GM23338 (cell line): ENCODE measurements at places on chromosomes 3 and 15. TPM values are rescaled to one million over a fixed set of nuclear protein-coding genes. Genes with fewer than 3 reads are reported as not detected.

DNA sequence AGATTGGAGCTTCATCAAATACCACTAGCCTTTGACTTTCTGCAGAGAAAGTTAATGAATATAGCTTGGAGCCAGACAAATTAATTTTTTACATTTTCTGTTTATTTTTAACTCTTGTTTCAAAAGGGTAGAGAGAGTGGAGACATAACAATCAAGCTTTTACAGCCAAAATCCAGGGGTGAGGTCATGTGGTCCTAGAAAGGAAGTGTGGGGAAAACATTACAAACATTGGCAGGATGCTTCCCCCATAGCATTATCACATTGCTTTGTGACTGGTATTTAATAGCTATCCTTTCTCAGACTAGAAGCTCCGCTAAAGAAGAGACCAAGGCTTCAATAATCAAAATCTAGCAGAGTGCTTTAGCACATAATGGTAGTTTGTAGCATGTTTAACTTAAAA, 46.4 kb upstream of the PHLDB2 start:
- DNase-seq, result no peak

DNA sequence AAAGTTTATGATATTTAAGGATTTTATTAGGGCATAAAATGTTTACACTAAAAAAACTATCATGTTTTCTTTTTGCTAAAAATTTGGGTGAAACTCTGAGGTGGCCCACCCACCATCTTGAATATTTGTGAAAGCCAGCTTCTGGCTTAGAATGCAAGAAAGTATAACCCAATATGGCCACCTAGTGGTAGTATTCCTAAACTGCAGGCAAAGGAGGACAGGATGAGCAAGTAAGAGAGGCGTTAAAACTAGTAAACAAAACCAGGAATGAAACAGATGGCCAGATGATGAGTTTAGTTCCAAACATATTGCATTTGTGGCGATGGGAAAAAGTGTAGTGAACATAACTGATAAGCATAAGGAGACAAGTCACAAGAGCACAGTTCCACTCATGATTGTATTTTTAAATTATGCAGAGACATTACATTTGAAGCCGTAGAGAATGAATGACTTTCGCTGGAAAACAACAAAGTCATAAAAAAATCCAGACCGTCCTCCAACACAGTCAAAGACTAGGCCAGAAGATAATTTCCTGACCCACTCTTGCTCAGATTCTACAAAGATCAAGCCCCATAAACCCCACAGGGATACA, 103.3 kb upstream of the PRTG start:
- DNase-seq, result peak; percentile 89

DNA sequence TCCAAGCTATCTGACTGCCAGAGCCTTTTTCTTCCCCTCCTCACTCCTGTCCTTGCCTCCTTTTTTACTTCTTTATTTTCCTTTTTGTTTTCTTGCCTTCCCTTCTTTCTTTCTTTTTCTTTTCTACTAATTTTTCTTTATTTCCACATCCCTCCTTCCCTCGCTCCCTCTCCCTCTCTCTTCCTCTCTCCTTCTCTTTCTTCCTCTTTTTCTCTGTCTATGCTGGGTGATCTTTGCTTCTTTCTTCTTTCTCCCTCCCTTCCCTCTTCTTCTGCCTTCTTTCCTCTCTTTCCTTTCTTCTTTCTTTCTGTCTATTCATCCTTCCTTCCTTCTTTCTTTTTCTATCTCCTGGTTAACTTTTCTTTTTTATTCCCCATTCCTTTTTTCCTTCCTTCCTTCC, 564.8 kb downstream of the NSUN3 start:
- DNase-seq, result no peak

DNA sequence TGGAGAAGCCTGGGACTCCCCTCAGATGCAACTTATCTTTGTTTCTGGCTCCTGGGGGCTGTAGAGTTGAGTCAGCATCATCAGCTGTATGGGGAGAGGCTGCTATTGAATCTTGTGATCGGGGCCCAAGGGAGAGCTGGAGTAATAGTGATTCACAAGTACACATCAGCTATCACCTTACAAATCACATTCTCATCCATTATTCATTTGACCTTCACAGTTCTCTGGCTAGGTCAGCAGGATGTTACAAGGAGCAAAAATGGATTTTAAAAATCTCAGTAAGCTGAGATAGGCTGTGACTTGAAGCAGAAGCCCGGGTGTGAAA, 175.0 kb downstream of the OPA1 start:
- DNase-seq, result no peak

DNA sequence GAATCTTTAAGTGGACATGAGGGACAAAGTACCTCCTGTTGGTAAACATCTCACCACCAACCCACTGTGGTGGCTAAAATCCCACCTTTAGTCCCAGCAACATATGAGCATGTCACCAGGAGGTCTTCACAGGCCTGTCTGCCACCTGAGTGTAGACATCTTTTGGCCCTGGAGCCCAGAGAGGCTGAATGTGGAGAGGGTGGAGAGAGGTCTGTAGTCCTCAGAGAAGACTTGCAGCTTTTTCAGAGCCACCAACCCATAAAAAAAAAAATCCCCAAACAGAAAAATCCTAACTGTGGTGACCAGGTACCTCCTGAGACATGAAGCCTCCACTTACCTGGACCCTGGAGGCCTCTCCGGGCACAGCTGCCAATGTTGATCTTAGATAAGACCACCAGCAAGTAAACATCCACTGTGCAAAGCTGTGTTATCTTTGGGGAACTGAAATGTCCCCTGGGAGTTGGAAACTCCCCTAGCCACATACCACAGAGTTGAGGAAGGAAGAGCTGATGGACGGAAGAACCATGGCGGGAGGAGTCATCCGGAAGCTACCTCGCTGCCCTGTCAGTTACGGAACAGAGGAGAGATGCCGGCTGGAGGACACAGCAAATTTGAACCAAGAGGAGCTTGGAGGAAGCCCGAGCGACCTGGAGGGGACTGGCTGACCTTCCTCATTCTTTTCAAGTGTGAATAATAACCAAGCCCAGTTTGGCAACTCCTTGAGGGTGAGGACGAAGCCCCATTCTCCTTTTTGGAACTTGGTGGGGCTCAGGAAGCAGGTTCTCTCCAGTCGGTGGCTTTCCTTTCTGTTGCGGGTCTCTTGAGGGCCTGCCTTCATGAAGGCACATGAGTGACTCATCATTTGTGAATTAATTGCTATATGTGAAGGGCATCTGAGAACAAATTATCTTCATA, at the start of gene GHRL:
GHRL (minus strand) TSS at position 443 of the 915 bp plus-strand sequence. CDS start 2,767 bp downstream, outside the sequence.
- no peak for DNase-seq

DNA sequence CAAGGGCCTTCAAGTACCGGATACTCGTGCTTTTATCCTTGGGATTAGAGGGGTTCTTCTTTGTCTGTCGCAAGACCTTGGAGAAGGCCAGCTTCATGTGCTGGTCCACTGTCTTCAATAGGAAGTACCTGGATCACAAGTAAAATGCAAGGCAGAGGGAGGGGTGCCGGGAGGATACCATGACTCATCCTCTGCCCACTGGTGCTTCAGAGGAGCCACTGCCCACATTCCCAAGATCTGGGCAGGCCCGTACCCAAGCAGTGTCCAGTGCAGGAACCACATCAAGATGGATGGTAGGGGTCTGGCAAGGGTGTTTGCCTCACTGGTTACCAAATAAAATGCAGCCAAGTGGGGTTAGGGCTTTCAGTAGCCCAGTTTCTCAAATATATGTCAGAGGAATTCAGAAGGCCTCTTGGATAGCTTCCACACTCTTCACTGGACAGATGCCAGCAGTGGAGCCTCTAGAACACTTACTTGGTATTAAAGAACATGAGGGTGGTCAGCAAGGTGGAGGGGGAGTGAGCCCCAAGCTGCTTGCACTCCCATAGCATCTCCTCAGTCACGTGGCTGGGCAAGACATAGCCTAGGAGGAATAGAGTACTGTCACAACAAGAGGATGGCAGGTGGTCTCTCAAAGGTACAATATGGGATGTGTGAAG, 3.6 kb upstream of the IMPDH2 start:
- no peak for DNase-seq

DNA sequence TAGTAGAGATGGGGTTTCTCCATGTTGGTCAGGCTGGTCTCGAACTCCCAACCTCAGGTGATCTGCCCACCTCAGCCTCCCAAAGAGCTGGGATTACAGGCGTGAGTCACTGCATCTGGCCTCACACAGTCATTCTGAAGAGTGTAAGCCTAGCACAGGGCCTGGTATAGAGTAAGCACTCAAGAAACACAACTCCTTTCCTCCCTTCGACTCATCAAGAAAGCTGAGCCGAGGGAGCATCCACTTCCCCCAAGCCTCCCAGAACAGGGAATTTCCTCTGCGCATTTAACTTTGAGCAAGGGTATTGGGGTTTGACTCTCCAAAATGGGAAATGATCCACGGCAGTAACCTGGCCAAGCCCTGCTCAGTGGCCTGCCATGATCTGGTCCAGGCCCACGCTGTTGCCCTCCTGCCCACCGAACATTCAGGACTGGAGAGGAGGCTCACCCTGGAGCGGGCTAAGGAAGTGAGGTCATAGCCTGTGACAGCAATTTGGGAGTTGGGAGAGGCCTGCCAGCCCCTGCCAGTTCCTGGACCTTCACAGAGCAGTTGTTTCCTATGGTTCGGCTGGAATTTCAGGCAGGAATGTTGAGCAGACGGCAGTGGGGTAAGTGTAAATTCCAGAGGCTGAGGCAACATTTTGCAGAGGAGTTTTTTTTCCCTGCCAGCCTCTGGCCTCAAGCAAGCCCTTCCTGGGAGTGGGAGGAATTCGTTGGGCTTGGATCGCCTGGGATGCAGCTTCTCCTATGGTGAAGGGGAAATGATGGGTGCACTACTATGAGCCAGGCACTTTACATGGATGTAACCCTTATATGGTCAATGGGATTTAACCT, 21.2 kb upstream of the SMAD3 start:
- DNase-seq, result peak; percentile 87

GRCh38 chr3:9909221-9910013, 6.8 kb downstream of the IL17RE start:
- DNase-seq, result no peak

DNA sequence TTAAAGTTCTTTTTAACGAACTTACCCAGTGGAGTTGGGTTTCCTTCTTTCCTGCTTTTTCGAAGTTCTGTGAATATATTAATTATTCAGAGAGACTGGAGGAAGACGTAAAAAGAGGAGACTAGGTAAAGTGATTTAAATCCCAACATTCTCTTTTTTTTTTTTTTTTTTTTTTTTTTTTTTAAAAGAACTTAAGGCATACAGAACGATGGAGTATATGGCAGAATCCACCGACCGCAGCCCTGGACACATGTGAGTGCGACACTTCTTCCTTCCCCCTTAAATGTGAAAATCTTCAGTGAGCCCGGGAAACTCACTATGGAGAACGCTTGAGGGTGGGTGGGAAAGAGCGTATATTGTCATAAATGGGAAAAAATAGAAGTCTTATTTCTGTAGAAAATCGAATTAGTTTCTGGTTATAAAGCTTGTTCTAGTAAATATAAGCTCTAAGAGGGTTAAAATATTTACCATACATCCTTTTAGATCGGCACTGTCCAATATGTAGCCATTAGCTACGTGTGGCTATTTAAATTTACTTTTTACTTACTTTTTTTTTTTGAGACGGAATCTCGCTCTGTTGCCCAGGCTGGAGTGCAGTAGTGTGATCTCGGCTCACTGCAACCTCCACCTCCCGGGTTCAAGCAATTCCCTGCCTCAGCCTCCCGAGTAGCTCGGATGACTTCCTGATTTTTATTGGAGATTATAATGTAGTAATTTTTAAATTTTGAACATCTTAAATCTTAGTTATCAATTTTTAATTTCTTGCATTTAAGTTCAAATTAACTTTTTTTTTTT, 892 bp downstream of the NMD3 start:
- no peak for DNase-seq

DNA sequence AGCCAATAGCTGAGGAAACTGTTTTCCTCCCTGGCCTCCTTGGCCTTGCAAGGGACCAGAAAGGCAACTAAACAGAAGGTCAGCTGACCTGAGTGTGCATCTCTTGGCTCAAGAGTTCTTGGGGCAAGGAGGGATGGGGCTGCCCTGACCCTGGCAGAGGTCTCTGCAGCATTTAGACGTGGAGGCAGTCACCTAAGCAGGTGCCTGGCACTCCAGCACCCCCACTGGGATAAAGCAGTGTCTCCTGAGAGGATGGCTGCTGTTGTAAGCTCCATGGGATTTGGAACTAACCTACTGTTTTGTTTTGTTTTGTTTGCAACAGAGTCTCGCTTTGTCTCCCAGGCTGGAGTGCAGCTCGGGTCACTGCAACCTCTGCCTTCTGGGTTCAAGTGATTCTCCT, 185.2 kb downstream of the TBC1D2B start:
- DNase-seq, result no peak

- no peak for DNase-seq
Measured at GRCh38 chr3:176088962-176089383, 1108.3 kb downstream of the TBL1XR1 start.

DNA sequence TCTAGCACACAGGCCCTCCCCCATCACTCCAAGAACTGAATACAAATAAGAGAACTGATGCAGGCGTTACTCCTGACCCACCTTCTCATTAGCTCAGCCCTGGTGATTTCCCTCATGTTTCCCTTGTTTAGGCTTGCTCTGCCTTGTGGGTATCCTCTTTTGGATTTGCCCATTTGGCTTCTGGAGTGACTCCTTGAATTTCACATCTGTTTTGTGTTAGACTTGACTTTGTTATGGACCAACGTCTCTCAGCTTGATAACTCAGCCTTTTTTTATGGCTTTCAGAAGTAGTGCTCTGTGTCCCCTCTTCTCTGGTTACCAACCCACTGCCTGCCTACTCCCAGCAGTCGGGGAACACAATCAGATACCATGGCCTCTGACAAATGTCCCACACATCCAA, 11.3 kb upstream of the TMOD3 start:
- DNase-seq, result no peak

- no peak for DNase-seq
Measured at GRCh38 chr15:69380726-69381105, 33.4 kb upstream of the KIF23 start.

DNA sequence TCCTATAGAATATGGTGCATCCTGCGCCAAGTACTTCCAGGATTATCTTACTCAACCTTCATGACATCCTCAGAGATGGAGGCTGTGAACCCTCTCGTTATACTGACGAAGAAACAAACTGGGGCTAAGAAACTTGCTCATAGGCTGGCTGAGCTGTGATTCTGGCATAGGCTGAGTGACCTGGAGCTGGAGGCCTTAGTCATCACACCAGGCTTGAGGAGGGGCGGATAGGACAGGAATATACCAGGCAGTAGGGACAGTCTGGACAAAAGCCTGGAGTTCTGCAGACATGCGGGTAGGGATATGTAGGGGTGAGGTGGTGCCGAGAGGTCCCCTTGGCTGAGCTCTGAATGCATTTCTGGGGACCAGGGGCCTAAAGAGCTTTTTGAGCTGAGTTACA, 18.1 kb downstream of the HEMK1 start:
- DNase-seq, result no peak

The ISL2 gene
- total RNA-seq, result 2.2 and 2.7 TPM in 2 replicates

The RBPMS2 gene
- total RNA-seq, result 36.9 and 53.3 TPM in 2 replicates

The MUSTN1 gene
- 1.4 TPM in 1 of 2 replicates, not detected in the other for total RNA-seq

The ATP13A5 gene
- total RNA-seq, result not detected in 2 replicates

The HRG gene
- total RNA-seq, result not detected in 2 replicates

The FYTTD1 gene
- 13.7 and 24.7 TPM in 2 replicates for total RNA-seq

The UROC1 gene
- total RNA-seq, result not detected in 2 replicates

The MME gene
- 32.6 and 76.7 TPM in 2 replicates for total RNA-seq

The ACP3 gene
- 3.5 and 5.4 TPM in 2 replicates for total RNA-seq

The ARHGEF26 gene
- total RNA-seq, result 16.9 and 17.3 TPM in 2 replicates

The VEPH1 gene
- total RNA-seq, result 31.8 and 33.8 TPM in 2 replicates

The CYP1A2 gene
- not detected in 2 replicates for total RNA-seq
